NCI-H1694 treated with DMSO at 0.1 percent for 48 hours (cell line): ENCODE measurements at places on chromosomes 4 and X.
A peak's percentile ranks its signal among the peaks of the same experiment; 100 is the strongest.

DNA sequence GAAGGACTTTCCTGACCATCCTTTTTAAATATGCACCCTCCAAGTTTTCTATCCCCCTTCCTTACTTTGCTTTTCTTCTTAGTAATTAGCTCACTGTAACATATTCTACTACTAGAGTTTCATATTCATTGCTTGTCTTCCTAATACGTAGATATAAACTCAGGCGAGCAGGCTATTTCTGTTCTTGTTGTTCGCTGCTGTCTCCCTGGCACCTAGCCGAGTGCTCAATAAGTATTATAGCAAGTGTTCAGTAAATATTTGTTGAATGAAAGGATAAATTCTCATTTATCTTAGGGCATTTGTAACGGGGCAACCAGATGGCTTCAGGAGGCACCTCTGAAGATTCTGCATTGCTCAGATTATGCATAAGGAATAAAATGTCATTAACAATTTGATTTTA, 6.8 kb upstream of the RHOH start:
- no peak for DNase-seq

DNA sequence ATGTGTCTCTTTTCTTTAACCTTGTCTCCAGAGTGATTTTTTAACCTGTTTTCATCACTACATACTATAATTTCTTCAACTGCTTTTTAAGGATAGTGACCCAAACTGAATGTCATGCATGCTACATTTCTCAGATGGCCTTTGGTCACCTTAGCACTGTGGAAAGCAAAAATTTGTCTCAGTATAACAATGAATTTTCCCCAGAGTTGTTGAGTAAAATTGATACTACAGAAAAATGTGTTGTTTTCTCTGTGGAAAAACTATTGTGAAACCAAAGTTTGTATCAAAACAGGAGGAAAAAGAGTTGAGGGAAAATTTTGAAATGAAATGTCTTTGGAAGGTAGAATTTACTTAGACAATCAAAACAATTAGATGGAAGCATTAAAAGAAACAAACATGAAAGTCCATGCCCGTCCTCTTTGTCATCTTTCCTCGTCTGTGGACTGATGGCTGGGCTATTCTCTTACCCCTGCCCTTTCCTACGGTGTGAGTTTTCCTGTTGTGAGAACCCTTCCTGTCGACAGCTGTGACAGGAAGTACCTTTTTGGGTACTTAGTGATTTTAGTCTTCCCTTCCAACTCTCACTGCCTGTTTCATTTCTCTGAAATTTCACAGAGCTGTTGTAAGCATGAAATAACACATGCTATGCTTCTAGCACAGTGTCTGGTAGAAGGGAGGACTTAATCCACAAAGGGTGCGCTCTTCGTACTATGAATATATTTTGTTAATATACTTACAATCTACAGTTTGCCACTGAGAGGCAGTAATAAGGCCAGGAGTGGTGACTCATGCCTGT, 50.8 kb downstream of the LRP2BP start:
- no peak for DNase-seq

DNA sequence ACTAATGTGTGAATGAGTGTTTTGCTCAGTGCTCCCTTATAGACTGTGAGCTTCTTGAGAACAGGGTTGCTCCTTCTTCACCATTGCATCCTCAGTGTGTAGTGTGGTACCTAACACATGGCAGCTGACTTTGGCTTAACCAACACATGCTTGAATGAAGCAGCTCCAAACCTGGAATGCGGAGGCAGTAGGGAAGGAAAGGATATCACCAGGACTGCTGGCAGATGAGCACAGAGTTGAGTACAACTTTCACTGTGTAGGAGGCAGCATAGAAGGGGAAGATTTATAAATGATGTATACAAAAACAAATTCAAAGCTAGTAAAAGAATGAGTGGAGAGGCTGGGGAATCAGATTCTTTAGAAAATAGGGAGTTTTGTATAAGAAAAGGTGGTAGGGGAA, 174.3 kb downstream of the SLIT2 start:
- no peak for DNase-seq

DNA sequence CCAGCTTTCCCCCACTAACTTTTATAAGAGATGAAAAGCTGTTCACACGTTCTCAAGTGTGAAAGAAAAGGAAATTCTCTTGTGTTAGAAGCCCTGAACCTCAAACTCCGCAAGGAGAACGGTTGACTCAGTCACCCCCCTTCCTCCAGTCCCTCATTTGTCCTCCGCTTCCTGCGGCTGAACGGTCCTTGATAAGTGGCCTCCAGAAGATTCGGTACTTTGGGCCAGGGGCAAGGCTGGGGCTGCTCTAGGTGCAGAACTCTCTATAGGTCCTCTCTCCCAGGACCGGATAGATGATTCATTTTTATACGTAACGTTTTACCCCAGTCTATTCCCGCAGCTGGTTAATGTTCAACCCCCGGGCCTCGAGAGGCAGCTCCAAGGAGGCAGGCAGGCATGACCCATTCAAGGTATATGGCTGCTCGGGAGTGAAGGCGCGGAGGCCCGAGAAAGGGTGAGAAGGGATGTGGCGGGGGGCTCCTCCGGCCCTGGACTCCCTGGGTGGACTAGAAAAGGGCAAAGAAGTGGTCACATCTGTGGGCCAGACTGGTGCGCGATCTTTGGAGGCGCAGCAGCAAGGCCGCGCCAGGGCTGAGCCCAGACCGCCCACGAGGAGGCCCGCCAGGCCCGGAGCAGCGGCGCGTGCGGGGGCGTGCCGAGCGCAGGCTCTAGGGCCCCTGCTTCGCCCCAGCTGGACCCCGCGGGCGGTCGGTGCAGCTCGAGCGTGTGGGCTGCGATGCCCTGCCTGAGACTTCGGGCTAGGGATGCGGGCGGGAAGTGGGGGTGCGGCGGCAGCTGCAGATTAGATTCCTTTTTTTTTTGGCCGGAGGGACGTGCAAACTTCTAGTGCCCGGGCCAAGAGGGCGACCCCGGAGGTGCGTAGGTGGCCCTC, 11.7 kb downstream of the PITX2 start:
- DNase-seq: no peak

- peak; percentile 16 for DNase-seq
Observed at GRCh38 chr4:52051615-52052474, 741 bp downstream of the SPATA18 start.

- no peak for DNase-seq
Observed at GRCh38 chr4:13306356-13306755, 177.8 kb downstream of the RAB28 start.

DNA sequence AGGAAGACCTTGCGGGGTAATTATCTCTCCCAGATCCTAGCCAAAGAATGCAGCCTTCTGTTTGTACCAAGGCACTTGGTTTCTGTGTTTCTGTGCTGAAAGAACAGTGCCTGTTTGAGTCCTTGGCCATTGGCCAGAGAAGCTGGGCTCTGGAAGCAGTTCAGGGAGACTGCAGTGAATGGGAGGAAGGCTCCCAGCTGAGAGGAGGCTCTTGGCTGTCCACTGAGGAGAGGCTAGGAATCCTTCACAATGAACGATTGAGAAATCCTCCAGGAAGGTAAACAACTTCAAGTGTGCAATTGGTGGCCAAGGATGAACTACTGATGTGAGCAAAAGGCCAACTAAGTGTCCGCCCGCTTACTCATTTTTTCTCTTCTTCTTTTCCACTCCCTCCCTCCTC, 61.3 kb downstream of the HS3ST1 start:
- no peak for DNase-seq

- DNase-seq: no peak
Observed at GRCh38 chrX:98523026-98523425, 1639.3 kb downstream of the RPA4 start.

DNA sequence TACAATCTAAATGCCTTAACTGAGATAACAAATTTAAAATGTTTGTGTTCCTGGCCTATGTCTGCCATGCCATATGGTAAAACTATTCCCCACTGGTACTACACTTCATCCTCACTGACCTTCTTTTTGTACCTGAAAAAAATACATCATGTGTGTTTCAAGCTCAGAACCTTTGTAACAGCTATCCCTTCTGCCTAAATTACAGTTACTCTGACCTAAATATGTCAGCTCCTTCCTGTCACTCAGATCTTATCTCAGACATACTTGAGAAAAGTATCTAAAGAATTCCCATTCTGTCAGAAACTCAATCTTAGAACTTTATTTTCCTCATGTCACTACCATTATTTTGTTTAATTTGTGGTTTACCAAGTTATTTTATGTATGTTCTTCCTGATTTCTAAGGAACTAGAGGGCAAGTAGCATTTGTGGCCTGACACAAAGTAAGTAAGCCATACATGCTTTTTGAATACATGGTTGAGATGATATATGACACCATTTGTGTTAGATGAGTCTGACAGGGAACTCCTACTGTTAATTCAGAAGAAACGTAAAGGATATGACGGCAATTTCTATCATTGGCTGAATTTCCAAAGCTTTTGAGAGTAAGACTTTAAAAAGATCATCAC, 456.5 kb upstream of the NDST3 start:
- no peak for DNase-seq

DNA sequence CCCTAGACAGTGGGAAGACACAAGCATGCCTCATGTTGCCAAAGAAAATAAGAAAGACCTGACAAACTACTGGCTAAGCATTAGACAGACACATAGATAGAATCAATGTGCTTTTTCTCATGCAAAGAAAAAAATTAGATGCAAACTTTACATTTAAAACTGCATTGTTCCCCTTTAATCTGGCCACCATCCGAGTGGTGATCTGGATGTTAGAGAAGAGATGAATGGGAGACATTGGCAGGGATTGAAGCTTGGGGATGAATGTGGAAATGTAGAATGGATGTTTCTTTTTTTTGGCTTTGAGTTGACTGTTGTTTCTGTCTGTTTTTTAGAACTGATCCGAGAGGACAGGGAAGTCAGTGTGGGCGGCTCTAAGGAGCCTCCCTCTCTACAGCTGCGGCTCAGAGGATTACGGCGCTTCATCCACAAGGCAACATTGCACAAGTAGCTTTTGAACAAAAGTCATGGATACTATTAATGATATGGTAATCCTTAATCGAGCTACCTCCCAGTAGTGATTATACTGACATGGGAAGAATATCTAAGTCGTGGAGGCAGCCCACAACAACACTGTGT, 53.0 kb downstream of the HELT start:
- no peak for DNase-seq

DNA sequence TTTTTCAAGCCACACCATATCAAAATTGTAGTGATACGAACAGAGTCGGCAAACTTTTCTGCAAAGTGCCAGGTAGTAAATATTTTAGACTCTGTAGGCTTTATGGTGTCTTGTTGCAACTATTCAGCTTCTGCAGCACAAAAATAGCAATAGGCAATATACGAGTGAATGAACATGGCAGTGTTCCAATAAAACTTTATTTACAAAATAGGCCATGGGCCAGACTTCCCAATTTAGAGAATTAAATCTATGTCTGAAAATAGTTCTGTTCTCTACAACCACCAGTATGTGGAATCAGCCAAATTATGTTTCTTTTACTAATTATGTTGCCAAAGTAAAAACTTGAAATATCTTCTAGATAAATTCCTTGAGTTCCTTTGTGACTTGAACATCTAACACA, 56.5 kb downstream of the NCAPG start:
- DNase-seq: no peak

GRCh38 chrX:119706616-119707015, 13.6 kb upstream of the SEPTIN6 start:
- no peak for DNase-seq

DNA sequence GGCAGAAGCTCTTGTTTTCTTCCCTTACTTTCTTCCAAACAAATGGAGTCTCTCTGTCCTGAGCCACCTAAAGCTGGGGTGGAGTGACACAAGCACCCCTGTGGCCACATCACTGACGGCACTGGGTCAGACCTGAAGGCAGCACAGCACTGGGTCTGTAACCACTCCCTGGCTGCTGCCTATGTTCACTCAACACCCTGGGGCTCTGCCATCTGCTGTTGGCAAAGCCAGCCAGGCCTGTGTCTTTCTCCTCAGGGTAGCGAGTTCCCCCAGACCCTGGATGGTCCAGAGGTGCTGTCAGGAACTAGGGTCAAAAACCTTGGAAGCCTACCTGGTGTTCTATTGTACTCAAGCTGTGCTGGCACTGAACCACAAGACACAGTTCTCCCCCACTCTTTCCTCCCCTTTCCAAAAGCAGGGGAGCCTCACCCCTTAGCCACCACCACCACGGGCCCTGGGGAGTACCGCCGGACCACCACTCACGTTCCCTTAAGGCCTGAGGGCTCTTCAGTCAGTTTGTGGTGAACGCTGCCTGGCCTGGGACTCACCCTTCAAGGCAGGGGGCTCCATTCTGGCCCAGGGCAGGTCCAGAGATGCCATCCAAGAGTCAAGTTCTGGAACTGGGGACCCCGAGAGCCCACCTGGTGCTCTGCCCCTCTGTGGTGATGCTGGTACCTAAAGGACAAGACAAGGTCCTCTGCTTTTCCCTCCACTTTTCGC, 31.5 kb downstream of the TMEM271 start:
- no peak for DNase-seq

- DNase-seq: no peak
Observed at GRCh38 chr4:87425711-87426110, 3.3 kb downstream of the NUDT9 start.

GRCh38 chrX:24990535-24990934, 25.2 kb downstream of the ARX start:
- peak; percentile 27 for DNase-seq

DNA sequence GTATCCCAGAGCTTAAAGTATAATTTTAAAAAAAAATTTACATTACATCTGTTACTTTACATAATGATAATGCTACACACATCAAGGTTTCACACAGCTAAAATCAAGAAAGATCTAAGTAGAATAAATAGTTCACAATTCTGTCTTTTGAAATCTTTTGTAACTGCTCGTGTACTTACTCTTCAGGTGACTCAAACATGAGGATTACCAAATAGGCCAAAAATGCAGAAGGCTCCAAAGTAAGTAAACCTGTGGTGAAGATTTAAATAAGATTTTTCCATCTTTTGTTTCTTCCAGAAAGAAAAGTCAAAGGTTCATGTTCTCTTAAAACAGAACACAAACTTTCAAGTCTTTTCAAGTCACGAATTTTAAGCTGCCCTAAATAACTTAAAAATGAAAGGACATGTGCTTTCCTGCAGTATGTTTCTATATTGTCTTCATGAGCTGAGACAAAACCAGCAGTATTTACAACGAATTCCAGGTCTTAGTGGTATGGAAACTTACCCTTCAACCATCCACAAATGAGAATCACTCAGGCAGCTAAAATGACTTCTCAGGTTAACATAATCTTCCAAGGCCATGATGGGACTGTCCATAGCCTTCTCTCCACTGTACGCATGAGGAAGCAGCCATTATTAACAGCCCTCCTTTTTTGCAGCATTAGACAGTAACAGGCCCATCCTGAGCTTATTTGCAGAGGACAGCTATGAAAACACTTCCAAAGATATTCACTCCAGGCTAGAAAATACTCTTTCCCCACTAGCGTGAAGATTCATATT, 172.8 kb upstream of the EDNRA start:
- DNase-seq: no peak
